ENCODE measurements at places on chromosomes 5 and 9. TPM values are rescaled to one million over a fixed set of nuclear protein-coding genes. Genes with fewer than 3 reads are reported as not detected.

The OR1Q1 gene
- not detected for total RNA-seq

The CDKN2A gene
- 27.9 TPM for total RNA-seq

The PRDM9 gene
- total RNA-seq: not detected

The ZDHHC11 gene
- total RNA-seq: 2.1 TPM

The SCGB3A2 gene
- not detected for total RNA-seq

The ANKRD33B gene
- 2.4 TPM for total RNA-seq

The SETD9 gene
- 8.6 TPM for total RNA-seq

The DIRAS2 gene
- total RNA-seq: 0.78 TPM

The MUSK gene
- under 0.01 TPM for total RNA-seq

The RABL6 gene
- total RNA-seq: 46.3 TPM

The SNX2 gene
- total RNA-seq: 81.1 TPM

The NTNG2 gene
- 4.2 TPM for total RNA-seq

The NUDT12 gene
- total RNA-seq: 17.2 TPM

The ECSCR gene
- 0.74 TPM for total RNA-seq

The KIF4B gene
- total RNA-seq: 0.09 TPM

The MEIKIN gene
- not detected for total RNA-seq

The AKNA gene
- total RNA-seq: 6.3 TPM

The ORM2 gene
- total RNA-seq: not detected

The BRINP1 gene
- total RNA-seq: not detected
